ENCODE measurements at places on chromosomes 6 and 20.

- DNase-seq, result no peak
Measured at GRCh38 chr6:83313882-83314281, 117.0 kb downstream of the ME1 start.

DNA sequence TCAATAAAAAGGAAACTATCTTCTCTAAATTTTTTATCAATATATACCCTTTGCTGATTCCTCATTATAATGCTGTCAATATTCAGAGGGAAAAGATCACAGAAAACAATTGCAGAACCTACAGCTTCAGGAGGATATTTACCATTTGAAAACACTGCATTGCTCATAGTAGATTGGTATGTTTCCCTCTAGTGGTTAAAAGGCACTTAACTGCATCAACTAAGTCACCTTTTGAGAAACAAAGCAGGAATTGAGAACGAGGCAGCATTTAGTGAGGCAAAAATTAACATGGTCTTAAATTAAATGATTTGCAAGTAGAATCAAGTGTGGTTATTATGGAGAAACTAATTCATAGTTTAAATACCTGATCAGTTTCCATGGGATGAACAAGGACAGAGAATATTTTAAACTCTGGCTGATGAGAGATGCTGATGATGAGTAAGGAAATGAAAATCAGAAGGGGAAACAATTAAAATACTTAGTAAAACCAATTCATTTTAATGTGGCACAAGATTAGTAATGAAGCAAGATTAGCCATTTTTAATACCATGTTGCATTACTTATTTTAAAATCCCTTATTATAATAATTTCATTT, 642.1 kb downstream of the EPHA7 start:
- DNase-seq, result peak; percentile 20

- no peak for DNase-seq
Measured at GRCh38 chr6:142074516-142074915, 58.2 kb upstream of the GJE1 start.

DNA sequence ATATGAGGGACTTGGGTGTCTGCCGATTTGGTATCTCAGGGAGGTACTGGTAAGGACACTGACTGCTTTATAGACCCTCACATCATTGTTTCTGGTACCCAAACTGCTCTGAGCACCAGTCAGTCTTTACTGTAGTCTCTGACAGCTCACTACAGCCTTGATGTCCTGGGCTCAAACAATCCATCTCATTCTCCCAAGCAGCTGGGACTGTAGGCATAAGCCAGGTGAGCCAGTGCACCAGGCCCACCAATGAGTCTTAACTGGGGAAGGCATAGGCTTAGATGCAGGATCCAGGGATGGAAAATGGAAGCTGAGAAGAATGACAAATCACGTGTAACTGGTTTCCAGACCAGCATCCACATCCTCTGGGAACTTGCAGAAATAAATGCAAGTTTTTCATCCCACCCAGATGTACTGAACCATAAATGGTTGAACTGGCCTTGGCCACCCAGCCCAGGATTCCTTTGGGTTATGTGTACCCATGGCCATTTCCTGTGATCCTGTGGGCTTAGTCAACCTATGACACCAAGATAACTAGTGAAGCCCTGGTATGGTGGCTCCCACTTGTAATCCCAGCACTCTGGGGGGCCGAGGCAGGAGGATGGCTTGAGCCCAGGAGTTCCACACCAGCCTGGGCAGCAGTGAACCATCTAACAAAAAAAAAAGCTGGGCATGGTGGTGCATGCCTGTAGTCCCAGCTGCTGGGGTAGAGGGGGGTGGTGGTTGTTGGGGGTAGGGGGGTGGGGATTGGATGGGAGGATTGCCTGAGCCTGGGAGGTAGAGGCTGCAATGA, 5.8 kb downstream of the TUBB start:
- DNase-seq, result no peak

DNA sequence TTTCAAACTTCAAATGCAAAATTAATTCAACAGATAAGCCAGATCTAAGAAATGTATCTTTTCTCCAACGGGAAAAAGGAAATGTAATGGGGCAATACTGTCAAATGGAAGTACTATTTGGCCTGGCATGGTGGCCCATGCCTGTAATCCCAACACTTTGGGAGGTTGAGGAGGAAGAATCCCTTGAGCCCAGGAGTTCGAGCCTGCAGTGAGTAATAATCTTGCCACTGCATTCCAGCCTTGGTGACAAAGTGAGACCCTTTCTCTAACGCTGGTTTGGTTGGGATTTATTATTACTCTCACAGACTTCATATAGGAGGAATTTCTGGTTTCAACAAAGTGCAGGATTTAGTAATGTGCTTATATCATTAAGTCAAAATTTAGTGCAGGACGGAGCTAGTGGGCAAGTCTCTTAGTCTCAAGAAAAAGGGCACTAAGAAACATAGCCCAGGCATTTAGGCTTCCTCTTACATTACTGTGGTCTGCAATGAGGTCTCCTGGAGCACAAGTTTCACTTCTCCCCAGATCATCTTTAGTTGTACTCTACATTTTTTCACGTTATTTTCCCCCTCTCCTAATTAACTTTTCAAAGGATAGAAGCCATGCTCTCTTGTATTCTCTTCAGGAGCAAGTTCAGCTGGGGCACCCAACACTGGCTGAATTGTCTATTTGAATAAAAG, 23.1 kb downstream of the TRIM27 start:
- DNase-seq, result no peak

- no peak for DNase-seq
Measured at GRCh38 chr20:11654766-11655165, 262.9 kb upstream of the BTBD3 start.

DNA sequence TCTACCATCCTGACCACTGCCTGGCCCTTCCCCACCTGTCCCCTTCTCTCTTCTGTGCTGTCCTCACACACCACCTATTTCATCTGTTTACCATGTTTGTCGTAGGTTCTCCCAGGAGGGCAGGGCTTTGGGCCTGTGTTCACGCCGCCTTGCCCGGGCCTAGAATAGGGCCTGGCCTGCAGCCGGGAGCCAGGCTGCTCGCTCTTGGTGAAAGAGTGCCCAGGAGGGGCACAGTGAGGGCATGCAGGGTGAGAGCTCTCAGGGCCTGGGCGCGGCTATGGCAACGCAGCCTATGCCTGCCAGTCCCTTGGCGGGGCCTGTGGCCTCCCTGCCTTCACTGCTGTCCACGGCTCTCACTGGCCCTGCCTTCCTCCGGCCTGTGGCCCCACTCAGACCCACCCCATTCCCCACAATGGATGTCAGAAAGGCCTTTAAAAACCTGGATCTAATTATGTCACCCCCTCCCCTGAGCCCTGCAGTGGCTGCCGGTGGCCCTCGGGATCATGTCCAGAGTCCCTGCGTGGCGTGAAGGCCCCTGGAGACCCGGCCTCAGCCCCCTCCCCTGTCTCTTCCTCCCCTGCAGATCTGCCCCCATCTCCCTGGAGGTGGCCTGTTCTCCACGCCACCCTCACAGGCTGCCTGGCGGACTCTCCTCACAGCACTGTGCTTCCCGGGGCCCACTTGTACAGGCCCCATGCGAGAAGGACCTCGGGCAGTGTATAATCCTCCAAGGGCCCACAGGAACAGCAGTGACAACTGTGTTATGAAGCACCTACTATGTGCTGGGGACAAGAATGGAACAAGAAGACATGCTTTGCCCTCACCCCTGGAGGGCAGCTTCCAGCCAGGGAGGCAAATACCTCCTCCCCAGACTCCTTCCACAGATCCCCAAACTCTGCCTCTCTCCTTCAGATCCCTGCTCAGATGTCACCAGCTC, 22.9 kb upstream of the NOL4L start:
- no peak for DNase-seq

GRCh38 chr20:35010405-35011192, 54.9 kb downstream of the MYH7B start:
- no peak for DNase-seq

DNA sequence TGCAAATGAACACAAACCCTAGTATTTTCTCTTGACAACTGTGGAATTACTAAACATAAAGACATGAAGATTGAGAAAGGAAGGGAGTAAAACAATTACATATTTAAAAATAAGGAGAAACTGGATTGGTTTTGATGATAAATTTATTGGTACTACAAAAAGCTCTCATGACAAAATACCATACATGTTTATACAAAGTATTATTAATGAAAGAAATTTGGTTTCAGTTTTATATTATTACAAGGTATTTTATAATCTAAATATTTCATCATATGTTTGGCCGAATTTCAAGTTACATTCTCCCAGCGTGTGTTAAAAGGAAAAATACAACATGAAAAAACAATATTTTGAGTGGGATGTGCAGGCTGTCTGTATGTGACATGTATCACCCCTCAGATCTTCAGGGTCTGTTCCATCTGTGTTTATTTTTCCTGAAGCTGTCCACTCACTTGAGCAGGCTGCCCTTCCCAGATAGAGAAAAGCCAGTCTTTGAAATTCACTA, 568.4 kb downstream of the NKAIN2 start:
- DNase-seq, result no peak

GRCh38 chr6:101608703-101609102, 215.2 kb downstream of the GRIK2 start:
- DNase-seq, result no peak

Data from midbrain (tissue), 1 donor.